Fibroblast of skin of left biceps (primary cell): ENCODE measurements at places on chromosomes 1 and 21.

DNA sequence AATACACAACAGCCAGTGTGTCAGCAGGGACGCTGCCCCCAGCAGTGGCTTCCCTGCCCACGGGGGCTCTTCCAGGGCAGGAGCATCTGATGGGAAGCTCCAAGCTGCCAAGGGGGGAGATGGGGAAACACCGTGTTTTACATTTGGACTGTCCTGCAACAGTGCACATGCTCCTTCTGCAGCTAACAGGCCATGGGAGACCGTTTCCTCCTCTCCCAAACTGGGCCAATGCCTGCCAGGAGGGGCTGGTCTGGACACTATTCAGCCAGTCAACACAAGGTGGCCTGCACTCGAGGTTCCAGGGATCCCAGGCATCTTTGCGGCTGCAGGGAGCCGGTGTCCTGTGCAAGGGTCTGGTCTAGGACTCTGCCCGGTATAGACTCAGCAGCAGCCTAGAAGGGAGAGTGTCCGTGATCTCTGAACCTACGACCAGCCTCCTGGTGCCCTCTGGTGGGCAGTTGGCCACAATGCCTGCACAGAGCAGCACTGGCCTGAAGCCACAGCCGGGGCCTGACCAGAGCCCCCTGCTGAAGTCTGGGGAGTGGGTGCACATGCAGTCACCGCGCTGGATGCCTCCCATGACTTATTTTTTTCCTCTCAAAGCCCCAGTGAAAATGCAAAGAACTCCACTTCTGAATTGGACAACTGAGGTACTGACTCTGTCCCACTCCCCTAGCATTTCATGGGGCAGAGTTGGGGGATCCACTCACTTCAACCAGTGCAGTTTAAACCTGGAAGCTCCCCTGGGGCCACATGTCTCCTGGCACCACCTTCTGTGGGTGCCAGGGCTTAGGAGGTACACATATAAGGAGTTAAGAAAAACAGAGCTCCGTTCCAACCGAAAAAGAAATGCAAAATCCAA, 33.3 kb downstream of the RCC2 start:
- DNase-seq = no peak

GRCh38 chr1:23825076-23825761, at the start of gene HMGCL:
Gene HMGCL (minus strand): TSS chr1:23825429. CDS start chr1:23825415, 14 bp downstream.
- peak; percentile 57 for DNase-seq

DNA sequence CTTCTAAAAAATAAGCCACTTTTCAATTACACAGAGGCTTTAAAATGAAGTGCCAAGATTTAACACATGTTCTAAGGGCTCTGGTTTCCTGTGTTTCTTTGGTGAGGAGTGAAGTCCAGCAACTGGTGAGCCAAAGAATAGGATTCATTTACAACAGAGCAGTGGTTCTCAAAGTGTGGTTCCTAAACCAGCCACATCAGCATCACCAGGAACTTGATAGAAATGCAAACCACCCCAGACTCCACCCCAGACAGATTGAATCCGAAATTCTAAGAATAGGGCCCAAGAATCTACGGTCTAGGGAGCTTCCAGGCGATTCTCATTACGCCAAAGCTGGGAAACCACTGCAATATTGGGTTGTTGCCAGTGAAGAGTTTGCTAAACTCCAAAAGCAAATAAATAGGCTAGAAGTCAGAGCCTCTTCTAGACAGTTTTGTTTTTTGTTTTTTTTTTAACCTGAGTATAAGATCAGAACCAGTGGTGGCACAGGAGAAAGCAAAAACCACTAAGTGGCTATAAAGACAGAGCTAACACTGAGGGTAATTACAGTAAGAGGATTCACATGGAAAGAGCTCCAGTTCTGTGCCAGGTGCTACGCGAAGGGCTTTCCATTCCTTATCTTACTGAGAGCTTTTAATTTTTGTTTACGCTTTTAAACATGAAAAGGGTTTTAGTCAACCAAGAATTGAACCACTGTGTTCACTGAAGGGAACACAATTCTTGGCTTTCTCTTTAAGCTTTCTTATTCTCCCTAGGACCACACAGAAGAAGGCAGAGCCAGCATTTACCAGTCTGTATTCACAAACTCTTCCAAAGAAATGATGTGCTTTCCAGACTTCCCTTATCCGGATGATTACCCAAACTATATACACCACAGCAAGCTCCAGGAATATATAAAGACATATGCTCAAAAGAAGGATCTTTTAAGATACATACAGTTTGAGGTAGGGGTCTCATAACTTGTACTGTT, 42.4 kb upstream of the FMO2 start:
- peak; percentile 79 for DNase-seq

- DNase-seq = no peak
Measured at GRCh38 chr1:67441739-67442281, 11.6 kb upstream of the SERBP1 start.

- no peak for DNase-seq
Measured at GRCh38 chr1:247088967-247089366, 10.4 kb upstream of the ZNF670 start.

DNA sequence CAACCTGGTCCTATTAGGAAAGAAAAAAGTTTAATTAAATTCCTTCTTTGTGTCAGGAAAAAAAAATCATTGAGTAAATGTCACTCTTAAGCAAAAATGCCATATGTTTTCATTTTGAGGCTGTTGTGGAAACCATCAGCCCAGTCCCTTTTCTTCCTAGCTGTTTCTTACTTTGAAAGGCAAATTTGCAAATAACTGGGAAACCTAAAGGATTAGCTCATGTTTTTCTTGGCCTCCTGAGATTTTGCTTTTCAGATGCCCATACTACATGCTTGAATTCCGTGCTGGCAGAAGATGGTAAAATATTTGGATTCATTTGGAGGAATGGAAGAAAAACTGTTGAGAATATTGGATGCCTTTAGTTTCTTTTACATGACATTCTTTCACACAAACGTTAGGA, 182.1 kb upstream of the ADAMTS5 start:
- peak; percentile 41 for DNase-seq

- no peak for DNase-seq
Measured at GRCh38 chr1:4273243-4273642, 373.2 kb upstream of the C1orf174 start.
